Upper lobe of right lung (tissue), 1 donor: ENCODE measurements at places on chromosomes 13 and 19.

GRCh38 chr13:99296398-99296797, 10.8 kb downstream of the GPR183 start:
- H3K4me3 ChIP-seq, result no peak overlapping the region
- H3K27ac ChIP-seq, result no peak overlapping the region
- no peaks in the 10 kb centered on the region for H3K4me1 ChIP-seq
- no peaks in the 10 kb centered on the region for H3K27me3 ChIP-seq

- peaks cover 28% of the 10 kb centered on the region for H3K4me1 ChIP-seq
- no peaks in the 10 kb centered on the region for H3K27me3 ChIP-seq
Observed at GRCh38 chr13:40189426-40189825, 477.0 kb downstream of the FOXO1 start.

- H3K4me1 ChIP-seq, result peaks cover 71% of the 10 kb centered on the region
- no peaks in the 10 kb centered on the region for H3K36me3 ChIP-seq
- DNase-seq, result peak; percentile 82
- peak overlapping the region; percentile 85 for H3K27ac ChIP-seq
Observed at GRCh38 chr19:18478545-18479311, 40.8 kb upstream of the ISYNA1 start.

DNA sequence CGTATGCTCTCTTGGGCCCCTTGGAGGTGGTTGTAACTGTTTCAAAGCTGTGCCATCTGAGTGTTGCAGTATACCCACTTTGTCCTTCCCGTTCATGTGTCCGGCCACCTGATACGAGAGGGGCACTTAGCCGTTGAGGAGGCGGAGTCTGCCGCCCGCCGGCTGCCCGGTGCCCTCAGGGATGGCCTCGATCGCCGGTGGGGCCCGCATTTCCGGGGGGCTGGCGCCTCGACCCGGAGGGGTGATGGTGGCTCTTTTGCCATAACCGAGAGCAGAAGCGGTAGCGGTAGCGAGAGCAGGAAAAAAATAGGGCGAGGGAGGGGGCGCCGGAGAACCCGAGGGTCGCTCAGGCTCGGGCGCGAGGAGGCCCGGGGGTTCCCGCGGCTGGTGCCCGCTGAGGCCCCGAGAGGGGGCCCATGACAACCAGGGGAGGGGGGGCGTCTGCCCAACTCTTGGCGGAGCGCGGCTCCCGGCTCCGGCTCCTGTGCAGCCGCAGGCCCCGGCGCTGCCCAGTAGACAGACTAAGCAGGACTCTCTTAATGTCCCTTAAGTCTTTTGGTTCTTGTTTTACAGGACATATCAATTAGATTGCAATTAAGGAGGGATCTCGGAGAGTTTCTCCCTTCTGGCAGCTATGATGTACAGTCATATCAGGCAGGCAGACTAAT, 342.7 kb upstream of the SGCG start:
- no peak overlapping the region for H3K27ac ChIP-seq
- H3K4me3 ChIP-seq, result peak overlapping the region; percentile 28
- H3K4me1 ChIP-seq, result no peaks in the 10 kb centered on the region
- no peaks in the 10 kb centered on the region for H3K36me3 ChIP-seq
- no peak for DNase-seq

DNA sequence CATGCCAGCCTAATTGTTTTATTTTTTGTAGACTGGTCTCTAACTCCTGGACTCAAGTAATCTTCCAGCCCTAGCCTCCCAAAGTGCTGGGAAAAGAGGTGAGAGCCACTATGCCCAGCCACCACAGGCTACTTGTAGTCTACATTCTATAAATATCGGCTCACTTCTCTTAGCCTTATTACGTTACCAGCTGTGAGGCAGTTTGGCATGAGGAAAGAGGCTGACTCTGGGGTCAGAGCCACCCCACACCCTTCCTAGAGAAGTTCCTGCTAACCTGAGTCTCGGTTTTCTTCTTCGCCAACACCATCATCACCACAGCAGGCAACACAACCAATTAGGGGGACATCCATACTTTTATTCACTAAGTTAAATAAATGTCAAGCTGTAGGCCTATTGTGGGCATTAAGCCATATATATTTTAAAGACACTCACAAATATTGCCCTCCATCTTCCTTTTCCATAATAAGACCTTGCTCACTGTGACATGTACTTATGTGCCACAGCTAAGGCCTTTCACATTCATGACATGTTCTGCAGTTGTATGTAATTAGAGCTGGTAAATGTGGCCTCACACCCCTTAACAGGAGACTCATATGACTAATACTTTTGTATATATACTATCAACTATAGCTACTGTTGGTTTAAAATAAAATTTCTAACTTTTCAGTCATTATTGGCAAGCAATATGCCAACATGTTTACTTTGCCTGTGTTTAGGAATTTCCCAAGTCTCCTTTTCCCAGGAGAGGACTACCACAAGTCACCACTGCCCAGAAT, 5.7 kb downstream of the SLC25A30 start:
- H3K27ac ChIP-seq, result no peak overlapping the region
- H3K27me3 ChIP-seq, result no peaks in the 10 kb centered on the region
- no peak overlapping the region for H3K4me3 ChIP-seq
- H3K4me1 ChIP-seq, result peaks cover 33% of the 10 kb centered on the region

GRCh38 chr19:13505761-13506470, 363 bp downstream of the CACNA1A start:
- H3K4me3 ChIP-seq, result peak overlapping the region; percentile 19
- H3K27ac ChIP-seq, result no peak overlapping the region
- H3K36me3 ChIP-seq, result no peaks in the 10 kb centered on the region
- peaks cover 80% of the 10 kb centered on the region for H3K27me3 ChIP-seq

GRCh38 chr13:111626371-111627305, 306.2 kb downstream of the TEX29 start:
- H3K36me3 ChIP-seq, result no peaks in the 10 kb centered on the region
- no peaks in the 10 kb centered on the region for H3K4me1 ChIP-seq
- DNase-seq, result no peak
- H3K27ac ChIP-seq, result no peak overlapping the region
- H3K27me3 ChIP-seq, result no peaks in the 10 kb centered on the region
- no peak overlapping the region for H3K4me3 ChIP-seq

DNA sequence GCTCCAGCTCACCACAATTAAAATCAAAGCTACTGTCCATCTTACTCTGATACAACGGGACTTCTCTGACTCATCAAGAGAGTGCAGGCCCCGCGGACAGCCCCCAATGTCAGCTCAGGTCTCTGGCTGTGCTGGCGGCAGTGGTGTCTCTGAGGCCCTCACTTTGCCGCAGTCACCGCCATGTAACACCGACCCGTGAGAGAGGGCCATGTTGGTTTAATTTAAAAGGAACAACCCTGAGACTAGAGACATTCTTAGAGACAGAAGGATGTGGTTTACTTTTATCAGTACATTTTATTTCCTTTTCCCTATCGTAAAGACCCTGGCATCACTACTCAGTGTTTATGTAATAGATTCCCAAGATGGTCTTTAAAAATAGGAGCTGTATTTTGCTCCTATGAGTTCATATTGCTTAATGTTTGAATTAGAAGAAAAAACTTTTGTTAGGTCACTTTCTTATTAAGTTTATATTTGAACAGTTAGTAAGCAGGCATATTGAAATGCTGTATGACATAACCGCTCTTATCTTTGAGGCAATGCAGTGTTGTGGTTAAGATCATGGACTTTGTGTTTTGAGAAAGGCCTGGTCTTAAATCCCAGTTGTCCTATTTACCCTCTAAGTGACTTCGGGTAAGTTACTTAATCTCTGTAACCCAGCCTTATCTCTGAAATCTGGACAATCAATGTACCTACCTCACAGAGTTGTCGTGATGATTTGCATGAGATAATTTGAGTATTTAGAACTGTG, 23.4 kb downstream of the DGKH start:
- no peaks in the 10 kb centered on the region for H3K27me3 ChIP-seq
- H3K36me3 ChIP-seq, result no peaks in the 10 kb centered on the region
- H3K4me3 ChIP-seq, result no peak overlapping the region
- H3K27ac ChIP-seq, result no peak overlapping the region

DNA sequence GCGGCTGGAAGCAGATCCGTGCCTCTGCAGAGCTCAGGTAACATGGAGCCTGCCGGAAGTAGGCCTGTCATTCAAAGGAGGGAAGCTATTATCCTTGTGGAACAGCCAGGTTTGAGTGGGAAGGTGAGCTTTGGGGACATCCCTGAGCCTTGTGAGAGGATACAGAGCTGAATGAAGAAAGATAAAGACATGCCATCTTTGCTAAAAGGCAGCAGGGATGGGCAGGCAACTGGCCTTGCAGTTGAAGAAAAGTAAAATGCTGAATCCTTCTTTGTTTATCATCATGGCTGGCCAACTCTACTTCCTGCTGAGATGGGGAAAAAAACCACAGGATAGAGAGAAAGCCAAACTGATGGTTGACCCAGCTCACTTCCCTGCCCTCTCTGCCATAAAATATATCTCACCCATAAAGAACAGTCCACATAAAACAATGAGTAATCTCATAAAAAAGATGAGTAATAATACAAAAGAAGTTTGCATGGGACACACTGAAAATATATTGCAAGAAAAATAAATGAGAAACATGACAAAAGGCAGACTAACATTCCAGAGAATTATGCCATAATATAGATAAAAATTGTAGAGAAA, 226.3 kb downstream of the DLEU7 start:
- no peaks in the 10 kb centered on the region for H3K4me1 ChIP-seq
- DNase-seq, result no peak
- H3K27ac ChIP-seq, result no peak overlapping the region
- H3K27me3 ChIP-seq, result no peaks in the 10 kb centered on the region
- no peak overlapping the region for H3K4me3 ChIP-seq
- no peaks in the 10 kb centered on the region for H3K36me3 ChIP-seq

DNA sequence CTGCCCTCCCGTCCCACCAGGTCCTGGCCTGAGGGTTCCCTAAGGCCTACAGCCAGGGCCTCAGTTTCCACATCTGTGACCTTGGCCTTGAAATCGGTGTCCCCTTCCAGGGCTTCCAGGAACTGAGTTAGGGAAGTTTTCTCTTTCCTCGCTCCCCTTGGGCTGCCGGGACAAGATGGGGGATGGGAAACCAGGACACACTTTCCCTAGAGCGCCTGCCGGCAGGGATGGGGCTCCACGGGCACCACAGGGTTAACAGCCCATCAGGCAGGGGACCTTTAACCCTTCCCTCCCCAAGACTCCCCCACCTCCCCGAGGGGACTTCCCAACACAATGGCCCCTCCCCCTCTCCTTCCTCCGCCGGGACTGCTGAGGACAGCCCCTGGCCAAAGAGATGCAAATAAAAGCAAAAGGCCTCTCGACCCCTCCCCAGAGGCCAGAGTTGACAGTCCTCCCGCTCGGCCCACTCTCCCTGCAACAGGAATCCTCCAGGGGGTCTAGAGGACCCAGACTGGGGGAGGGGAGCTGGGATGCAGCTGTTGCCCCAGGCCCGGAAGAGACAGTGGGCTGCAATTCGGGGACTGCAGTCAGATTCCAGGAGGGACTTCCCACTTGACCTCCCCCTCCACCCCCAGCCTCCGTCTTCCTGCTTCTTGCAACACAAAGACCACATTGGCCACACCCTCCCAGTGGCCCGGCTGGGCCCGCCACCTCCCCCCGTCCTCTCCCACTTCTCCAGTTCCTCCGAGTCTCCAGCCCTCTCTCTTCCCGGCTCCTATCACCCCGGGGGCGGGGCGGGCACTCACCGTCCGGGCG, 3.4 kb downstream of the BBC3 start:
- peaks cover 29% of the 10 kb centered on the region for H3K4me1 ChIP-seq
- H3K36me3 ChIP-seq, result peaks cover 14% of the 10 kb centered on the region
- no peaks in the 10 kb centered on the region for H3K27me3 ChIP-seq
- DNase-seq, result peak; percentile 95

- no peaks in the 10 kb centered on the region for H3K4me1 ChIP-seq
- H3K27ac ChIP-seq, result no peak overlapping the region
- H3K36me3 ChIP-seq, result no peaks in the 10 kb centered on the region
- no peak for DNase-seq
- no peaks in the 10 kb centered on the region for H3K27me3 ChIP-seq
- H3K4me3 ChIP-seq, result no peak overlapping the region
Observed at GRCh38 chr13:100890645-100891044, 216.1 kb upstream of the TMTC4 start.

DNA sequence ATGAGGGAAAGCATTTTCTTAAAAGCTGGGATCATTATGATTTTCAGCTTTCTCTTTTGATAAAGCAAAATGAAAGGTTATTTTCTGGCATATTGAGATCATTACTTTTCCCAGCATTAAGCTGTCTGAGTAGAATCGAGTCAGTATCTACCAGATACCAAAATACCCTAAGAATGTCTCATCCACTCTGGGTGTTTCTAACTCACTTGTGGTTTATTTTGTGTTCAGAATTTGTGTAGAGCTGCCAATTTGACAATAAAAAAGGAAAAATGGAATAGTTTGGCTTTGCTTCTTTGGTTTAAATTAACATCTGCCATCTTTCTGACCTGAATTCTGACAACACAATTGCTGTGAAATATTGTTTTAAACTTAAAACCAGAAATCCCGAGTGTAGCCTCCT, 438.7 kb upstream of the ARGLU1 start:
- H3K27ac ChIP-seq, result no peak overlapping the region

GRCh38 chr19:49645995-49646394, 4.0 kb downstream of the SCAF1 start:
- H3K4me3 ChIP-seq, result no peak overlapping the region
- H3K4me1 ChIP-seq, result peaks cover 14% of the 10 kb centered on the region
- peak; percentile 58 for DNase-seq

DNA sequence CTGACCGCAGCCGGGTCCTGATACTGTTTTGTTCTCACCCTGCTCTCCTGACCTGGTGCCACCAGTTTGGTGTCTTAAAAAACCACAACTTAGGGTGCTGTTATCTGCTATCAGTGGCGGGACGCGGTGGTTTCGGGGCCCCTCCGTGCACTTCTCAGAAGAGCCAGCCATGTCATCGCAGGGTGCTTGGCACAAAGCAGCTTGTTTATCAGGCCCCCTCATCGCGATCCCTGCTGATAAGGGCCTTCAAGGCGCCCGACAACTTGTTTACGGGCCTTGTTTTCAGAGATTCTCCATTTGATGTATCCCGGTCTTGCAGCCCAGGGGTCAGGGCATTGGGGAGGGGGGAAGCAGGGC, 58.1 kb upstream of the KLF2 start:
- peaks cover 18% of the 10 kb centered on the region for H3K4me1 ChIP-seq
- DNase-seq, result no peak
- no peak overlapping the region for H3K4me3 ChIP-seq
- H3K36me3 ChIP-seq, result no peaks in the 10 kb centered on the region

DNA sequence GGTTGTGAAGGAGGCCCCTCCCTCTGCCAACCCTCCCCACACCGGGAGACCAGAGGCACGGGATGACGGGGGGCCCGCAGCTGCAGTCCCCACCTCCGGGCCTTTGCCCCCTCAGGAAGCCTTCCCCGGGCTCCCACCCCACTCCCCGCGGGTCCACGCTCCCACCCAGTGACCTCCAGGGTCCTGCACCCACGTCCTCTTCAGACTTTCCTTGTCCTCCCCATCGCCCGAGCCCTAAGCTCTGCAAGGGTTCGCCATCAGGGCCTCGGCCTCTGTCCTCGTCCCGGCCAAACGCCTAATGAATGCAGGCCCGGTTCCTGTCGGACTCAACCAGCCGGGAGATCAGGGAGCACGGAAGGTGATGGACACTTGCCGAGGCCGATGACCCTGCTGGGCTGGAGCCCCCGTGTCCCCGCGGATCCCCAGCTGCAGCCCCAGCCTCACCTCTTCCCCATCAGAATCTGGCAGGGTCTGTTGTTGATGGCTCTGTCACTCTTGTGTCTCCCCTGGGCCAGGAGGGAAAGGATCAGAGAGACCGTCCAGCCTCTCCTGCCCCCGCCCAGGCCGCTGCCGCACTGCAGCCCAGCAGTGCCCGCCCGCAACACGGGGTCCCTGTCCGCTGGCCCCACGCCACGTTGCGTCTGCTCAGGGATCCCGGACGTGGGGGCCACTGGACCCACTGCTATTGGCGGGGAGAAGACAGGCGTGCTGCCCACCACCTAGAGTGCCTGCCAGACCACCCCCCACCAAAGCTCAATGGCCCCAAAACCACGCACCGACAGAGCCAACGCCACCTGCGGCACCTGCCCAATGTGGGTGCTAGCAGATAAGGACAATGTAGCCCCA, 5.7 kb downstream of the ATP8B3 start:
- no peak for DNase-seq
- no peaks in the 10 kb centered on the region for H3K27me3 ChIP-seq
- H3K36me3 ChIP-seq, result no peaks in the 10 kb centered on the region
- H3K4me3 ChIP-seq, result no peak overlapping the region
- no peaks in the 10 kb centered on the region for H3K4me1 ChIP-seq
